ENCODE measurements at places on chromosomes 1 and 21. TPM values are rescaled to one million over a fixed set of nuclear protein-coding genes. Genes with fewer than 3 reads are reported as not detected.

- no peak for DNase-seq
Observed at GRCh38 chr1:91864017-91864700, 21.8 kb downstream of the TGFBR3 start.

- DNase-seq = no peak
Observed at GRCh38 chr1:207470927-207471326, 16.8 kb downstream of the CR2 start.

DNA sequence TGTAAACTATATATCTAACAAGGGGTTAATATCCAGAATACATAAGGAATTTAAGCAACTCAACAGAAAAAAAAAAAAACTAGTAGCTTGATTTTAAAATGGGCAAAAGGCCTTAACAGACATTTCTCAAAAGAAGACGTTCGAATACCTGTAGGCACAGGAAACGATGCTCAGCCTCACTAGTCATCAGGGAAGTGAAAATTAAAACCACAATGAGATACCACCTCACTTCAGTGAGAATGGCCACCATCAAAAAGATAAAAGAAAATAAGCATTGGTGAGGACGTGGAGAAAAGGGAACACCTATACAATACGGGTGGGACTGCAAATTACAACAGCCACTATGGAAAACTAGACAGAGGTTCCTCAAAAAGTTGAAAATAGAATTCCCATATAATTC is 37.3 kb downstream of the NPHP4 start:
- DNase-seq = no peak

- DNase-seq = no peak
Observed at GRCh38 chr1:206514813-206515387, 7.6 kb downstream of the RASSF5 start.

DNA sequence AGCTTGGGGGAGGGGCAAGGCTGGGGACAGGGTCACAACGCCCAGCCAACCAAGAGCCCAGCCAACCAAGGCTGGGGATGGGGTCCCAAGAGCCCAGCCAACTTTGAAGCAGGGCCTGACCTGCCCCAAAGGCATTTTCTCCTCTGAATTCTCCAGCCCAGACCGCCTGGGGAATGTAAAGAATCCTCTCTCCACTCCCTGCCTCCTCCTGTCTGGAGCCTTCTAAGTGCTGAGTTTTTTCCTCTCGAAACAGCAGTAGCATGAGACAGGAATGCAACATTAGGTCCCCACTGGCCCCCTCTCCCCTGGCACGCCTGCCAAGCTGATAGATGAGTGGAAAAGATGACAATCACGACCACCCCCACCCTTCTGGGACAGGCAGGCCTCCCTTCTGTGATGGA is 17.0 kb downstream of the C1orf198 start:
- DNase-seq = no peak

- no peak for DNase-seq
Observed at GRCh38 chr1:230268371-230269170, 157.6 kb downstream of the PGBD5 start.

GRCh38 chr1:171641076-171641864 is 11.2 kb downstream of the MYOC start:
- DNase-seq = no peak

DNA sequence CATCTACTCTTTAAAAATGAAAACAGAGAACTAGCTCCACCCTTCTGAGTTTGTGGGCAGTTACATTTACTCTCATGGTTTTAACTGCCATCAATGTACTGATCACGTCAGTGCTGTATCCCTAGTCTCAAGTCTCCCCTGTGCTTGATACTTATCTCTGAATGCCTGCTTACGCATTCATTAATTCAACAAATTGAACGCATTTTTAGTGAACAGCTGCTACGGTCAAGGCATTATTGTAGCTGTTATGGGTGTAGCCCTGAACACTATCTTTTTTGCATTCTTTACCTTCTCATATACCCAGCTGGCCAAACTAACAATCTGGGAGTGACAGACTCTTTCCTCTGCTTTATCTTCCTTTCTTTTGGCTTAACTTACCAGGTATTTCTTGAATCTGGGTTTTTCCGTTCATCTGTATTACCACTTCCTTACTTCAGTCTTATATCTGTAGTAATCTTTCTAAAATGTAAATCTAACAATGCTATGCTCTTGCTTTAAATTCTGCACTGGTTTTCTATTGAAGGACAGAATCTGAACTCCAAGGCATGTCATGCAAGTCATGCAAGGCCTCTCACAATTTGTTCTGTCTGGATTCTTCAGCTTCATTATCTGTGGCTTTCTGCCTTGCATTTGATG is 33.3 kb downstream of the SMG7 start:
- no peak for DNase-seq

DNA sequence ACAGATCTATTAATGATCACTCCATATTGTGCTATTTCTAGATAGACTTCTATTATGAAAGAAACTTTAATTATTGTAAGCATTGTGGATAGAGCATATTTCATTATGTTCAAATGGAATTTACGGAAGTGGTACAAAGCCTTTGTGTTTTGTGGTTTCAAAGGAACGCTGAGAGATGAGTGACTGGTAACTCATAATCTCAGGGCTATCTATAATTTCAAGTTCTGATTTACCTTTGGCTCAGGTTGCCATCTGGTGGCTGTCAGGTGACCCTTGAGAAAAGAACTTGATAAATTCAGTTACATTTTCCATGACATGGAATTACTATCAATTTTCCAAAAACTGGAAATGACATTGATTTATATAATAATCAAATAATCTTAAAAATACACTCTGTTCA is 12.2 kb downstream of the NTNG1 start:
- no peak for DNase-seq

DNA sequence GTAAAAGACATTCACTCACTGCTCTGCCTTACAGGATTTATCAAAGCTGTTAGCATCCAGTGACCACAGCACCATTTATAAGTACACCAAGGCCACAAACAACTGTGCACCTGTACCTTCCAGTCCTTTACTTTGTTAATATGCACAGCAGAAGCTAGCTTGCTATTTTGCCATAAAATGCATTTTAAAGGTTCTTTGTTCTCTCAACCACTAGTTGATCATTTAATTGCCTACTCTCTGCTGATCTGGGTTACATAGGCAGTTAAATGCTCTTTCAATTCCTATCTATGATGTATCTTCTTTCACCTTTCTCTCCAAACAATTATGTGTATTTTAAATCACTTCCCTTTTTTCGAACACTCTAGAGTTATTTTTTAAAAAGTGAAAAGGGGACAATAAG is 126.4 kb downstream of the SIPA1L2 start:
- no peak for DNase-seq

- no peak for DNase-seq
Observed at GRCh38 chr1:113147073-113147625, 74.2 kb downstream of the LRIG2 start.

DNA sequence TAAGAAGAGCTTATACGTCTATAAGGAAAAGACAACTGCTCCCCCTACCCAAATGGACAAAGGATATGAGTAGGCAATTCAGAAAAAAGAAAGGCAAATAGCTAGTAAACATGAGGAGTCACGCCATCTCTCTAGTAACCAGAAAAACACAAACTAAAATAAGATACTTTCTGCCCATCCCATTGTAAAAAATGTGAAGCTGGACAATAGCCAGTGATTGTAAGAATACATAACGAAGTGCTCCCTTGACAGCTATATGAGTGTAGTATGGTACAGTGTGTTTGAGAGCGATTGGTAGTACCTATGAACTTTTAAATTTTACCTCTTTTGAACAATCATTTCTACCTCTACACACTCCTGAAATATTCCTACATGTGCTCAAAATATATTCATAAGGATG is 7.5 kb upstream of the GJA8 start:
- DNase-seq = no peak

DNA sequence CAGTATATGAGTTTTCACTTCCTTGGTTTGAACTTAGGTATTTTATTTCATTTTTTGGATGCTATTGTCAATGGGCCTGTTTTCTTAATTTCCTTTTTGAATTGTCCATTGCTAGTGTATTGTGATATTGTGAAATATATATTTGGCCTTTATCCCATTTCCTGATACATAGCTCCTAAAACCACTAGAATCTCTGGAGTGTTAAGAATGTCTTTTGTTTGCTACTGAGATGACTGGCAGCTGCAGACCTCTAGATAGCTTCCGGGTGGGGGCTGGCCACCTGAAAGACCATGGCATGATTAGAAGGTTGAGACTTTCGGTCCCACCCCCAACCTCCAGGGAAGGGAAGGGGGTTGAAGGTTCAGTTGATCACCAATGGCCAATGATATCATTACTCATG is 245.4 kb downstream of the KCNJ6 start:
- peak; percentile 49 for DNase-seq

DNA sequence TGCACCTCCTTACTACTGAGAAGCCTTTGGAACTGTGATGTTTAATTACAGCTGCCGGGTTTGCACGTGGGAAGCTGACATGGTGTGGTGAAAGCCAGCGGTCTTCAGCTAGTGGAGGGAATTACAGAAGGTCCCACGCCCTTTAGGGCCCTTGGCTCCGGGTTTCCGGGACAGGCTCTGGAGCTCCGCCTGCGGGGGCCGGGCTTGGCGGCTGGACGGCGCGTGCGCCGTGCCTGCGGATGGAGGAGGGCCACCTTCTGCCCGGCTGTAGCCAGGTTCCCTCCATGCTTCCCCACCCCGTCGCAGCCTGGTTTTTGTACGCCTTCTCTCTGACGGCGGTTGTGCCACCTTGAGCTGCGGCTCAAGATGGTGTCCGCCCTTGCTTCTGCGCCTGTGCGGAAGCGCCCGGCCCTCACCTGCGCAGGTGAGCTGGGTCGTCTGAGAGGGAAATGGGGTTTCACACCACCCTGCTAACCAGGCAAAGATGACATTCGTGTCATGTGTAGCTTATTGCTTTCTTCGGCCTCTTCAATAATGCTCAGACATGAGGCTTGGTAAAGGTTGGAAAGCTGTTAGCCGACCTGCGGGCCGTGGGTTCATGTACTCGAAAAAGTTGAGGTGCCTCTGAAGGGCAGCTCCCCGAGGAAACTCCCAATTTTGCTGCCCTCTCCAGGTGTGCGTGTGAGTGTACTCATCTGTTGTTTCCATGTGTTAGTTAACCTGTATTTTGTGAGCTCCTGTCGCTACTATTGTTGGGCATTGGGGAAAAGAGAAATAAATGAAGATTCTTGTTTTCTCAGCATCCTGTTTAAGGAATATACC is 36.6 kb upstream of the OPRD1 start:
- peak; percentile 78 for DNase-seq

DNA sequence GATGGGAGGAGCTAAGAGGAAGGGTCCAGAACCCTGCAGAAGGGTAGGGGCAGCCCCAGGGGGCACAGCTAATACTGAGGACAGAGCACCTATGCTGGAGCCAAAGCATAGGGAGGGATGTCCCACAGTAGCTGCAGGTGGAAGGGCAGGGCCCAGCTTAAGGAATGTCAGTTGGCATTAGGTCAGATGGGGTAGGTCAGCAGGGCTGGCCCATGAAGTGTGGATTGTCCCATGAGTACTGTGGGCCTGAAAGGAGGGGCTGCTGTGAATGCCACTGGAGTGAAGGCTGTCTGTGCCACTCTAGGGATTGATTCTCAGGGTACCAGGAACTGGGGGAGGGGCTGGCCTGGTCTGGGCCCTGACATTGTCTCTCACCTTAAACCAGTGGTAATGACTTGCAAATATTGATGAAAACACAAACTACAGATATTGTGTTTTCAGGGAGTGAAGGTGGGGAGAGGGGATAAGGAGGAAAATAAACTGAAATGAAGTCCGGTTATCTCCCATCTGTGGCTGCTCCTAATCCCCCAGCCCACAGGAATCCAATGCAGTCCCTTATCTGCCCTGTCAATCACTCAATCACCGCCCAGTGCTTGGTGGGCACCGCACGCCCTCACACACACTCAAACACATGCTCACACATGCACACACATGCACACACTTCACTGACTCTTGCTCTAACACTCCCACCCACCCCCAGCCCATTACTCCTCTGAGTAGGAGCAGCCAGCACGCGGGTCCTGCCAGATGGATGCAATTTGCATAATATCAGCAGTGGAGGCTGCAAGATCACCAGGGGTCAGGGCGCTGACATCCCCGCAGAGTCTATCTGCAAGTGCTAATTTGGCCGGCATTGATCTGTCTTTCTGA is 27.8 kb downstream of the DMAP1 start:
- no peak for DNase-seq

DNA sequence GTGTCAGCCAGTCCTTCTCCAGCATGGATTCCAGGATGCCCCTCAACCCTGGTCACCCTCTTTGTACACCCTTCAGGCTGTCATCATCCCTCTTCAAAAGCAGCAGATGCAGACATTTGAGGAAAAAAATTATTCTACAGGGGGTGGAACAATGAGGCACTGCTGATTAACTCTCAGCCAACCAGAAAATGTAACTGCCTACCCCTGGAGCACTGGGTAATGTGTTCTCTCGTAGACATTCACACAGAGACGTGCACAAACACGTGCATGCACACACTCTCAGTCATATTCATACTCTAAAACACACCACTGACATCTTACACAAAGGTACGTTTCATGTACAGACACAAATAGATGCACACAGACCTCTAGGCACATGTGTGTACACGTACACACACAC is 175.4 kb downstream of the TRABD2B start:
- DNase-seq = no peak

GRCh38 chr1:98102345-98103030 is 181.7 kb upstream of the DPYD start:
- no peak for DNase-seq

GRCh38 chr21:14952916-14953315 is 111.9 kb downstream of the NRIP1 start:
- DNase-seq = no peak

GRCh38 chr1:106055855-106056254 is 1000.6 kb upstream of the PRMT6 start:
- DNase-seq = no peak

The SLC1A7 gene
- polyA plus RNA-seq = 0.66 TPM

The HCRTR1 gene
- 0.18 TPM for polyA plus RNA-seq

The SPRR3 gene
- 0.28 TPM for polyA plus RNA-seq

The OR2L8 gene
- not detected for polyA plus RNA-seq

The ARMH1 gene
- polyA plus RNA-seq = 6.3 TPM

The SLAMF9 gene
- polyA plus RNA-seq = not detected

The PCNX2 gene
- polyA plus RNA-seq = 10.6 TPM

The PTAFR gene
- 2.6 TPM for polyA plus RNA-seq

The CTTNBP2NL gene
- 40.1 TPM for polyA plus RNA-seq

The KIRREL1 gene
- polyA plus RNA-seq = 54.7 TPM

The SAMD11 gene
- 24.6 TPM for polyA plus RNA-seq

The CD5L gene
- not detected for polyA plus RNA-seq

Measured in left lung (tissue), 14 donors.